ENCODE measurements at places on chromosomes 11 and 22.

DNA sequence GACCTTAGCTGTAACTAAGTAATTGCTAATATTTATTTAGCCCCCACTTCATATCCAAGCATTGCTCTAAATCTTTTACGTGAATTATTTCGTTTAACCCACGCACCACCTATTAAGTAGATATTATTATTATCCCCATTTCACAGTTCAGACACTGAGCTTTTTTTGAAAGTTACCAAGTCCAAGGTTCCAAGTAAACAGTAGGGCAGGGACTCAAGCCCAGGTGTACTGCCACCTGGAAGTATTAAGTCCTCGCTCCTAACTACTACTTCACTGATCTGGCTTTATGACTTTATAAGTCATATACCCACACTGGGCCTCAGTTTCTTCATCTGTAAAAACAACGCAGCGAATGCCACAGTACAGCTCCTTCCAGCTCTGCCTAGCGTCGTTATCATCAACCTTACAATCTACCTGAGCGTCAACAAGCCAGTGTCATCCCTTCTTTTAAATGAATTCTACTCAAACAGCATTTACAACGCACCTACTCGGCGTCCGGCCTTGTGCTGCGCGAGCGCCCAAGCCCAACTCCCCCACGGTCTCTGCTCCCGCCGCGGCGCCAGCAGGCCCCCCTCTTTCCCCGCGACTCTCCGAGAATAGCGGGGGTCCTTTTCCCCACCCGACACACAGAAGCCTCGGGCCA lies 624 bp downstream of the TMEM41B start:
- no peak for DNase-seq

DNA sequence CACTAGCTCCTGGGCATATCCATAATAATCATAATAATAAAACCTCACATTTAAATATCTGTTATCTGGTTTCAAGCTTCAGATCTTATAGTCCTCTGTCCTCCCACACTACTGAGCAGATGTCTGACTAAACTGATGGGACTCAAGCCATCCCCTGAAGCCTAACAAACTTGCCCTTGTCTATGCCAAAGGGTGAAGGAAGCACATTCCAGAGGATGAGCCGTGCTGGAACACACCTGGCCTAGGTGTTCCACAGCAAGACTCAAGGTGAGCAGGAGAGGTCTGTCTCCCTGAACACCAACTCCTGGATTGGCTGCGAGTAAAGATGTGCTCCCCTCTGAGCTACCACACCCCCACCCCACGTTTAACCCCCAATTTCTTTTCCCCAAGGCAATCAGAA lies 14.7 kb downstream of the SCUBE2 start:
- DNase-seq = no peak

- no peak for DNase-seq
Observed at GRCh38 chr11:119912229-119912628, 183.2 kb upstream of the NECTIN1 start.

DNA sequence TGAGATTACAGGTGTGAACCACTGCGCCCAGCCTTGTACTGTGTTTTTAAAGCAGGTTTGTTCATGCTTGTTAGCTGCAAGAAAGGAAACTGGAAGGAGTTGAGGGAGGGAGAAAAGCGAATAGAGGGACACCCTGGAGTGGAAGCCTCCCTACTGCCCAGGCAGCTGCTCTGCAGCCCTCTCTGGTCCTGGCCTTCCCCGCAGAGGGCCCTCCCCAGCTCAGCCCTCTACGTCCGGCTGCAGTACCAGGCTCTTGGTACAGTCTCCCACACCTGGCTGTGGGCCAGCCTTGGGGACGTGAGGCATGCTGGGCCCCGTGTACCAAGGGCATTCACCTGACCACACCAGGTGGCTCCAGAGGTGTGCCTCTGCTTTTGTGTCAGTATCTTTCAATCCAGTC lies 70.8 kb downstream of the MED15 start:
- no peak for DNase-seq

DNA sequence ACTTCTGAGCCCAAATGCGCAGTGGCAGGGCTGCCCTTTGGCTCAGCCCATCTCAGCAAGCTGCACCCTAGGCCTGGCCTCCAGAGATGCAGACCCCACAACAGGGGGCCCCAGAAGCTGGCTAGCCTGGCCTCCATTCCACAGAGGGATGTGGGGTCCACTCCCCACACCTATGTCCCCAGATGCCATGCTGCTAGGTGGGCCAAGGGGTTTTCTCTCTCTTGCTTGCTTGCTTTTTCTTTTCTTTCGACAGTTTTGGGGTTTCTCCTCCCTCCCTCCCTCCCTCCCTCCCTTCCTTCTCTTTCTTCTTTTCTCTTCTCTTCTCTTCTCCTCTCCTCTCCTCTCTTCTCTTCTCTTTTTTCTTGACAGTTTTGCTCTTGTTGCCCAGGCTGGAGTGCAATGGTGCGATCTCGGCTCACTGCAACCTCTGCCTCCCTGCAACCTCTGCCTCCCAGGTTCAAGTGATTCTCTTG lies 9.6 kb downstream of the SCARF2 start:
- no peak for DNase-seq

- no peak for DNase-seq
Observed at GRCh38 chr11:62153617-62154016, 29.8 kb downstream of the INCENP start.

- DNase-seq = no peak
Observed at GRCh38 chr22:17694752-17695151, 56.2 kb downstream of the BCL2L13 start.

DNA sequence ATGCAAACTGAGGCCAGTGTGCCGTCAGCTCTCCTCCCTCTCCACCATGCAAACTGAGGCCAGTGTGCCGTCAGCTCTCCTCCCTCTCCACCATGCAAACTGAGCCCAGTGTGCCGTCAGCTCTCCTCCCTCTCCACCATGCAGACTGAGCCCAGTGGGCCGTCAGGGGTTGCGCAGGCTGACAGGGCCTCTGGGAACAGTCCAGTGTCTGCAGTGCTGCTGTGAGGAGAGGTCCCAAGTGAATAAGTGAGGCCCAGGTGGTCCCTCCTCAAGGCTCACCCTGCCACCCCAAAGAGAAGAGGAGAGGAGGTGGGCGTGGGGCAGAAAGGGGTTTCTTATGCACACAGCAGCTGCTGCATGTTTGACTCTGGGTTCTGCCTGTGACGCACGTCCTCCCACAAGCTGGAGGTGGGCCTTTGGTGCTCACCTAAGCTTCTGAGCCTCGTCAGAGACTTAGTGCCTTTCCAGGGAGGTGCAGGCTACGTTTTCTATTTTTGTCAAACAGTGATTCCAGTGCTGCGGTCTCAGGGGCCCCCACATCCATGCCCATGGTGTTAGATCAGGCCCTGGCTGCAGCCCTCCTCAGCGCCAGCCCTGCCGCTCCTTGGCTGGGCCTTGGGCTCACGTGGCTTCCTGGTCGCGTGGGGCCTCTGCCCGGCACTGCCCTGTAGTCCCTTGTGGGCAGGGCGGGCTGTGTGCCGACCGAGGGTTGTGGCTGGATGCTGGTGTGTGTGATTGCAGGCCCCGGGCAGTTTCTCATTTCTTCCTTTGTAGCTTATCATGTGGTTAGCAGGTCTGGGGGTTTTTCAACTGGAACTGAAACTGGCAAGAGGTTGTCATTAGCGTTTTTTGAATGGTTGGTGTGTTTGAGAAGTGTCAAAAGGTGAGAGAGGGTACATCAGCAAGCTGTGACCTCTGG lies 7.1 kb downstream of the TPCN2 start:
- peak; percentile 86 for DNase-seq

GRCh38 chr22:49687786-49688515 lies 139.7 kb downstream of the BRD1 start:
- DNase-seq = no peak

DNA sequence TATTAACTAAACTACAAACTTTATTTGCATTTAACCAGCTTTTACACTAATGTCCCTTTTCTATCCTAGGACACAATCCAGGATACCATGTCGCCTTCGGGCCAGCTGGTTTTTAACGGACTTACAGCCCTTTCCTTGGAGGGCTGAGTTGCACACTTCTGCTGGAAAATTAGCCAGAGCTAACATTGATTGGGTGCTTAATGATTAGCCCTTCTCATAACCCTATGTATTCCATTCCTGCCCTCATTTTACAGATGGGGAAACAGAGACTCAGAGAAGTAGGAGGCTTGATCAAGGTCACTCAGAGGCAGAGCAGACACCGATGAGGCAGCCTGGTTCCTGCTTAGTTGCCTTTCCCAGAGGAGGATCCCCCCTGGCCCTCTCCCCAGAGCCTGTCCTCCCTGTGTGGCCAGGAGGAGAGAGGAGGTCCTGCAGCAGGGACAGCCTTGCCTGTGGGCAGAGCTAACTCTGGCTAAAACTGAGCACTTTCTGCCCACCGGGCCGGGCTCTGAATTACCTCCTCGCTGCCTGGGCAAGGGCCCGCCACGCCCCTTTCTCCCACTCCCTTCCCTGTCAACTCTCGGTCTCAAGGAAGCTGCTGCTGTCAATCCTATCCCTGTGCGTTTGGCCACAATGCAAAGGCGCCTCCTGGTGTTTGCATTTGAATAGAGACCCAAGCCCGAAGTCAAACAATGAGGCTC lies 59.6 kb upstream of the PAX6 start:
- peak; percentile 30 for DNase-seq

DNA sequence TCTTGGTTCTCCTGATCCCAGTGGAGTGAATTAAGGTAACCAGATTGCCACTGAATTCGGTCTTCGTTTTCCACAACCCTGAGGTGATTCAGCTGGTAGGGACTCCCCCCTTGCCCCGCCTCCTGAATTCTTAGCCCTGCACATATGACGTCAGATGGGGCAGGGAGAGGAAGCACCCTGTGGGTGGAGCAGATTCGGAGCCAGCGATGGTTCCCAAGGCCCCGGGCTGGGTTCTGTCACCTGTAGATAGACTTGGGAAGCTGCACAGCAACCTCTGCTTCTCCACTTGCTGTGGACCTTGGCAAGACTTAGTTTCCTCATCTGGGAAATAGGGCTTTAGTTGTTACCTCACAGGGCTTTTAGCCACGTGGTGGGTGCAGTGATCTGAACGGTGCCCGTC lies 67.8 kb downstream of the CTTN start:
- DNase-seq = no peak

- DNase-seq = no peak
Observed at GRCh38 chr11:86724137-86724536, 51.7 kb upstream of the ME3 start.

- no peak for DNase-seq
Observed at GRCh38 chr11:16357775-16358174, 1.4 kb upstream of the SOX6 start.

DNA sequence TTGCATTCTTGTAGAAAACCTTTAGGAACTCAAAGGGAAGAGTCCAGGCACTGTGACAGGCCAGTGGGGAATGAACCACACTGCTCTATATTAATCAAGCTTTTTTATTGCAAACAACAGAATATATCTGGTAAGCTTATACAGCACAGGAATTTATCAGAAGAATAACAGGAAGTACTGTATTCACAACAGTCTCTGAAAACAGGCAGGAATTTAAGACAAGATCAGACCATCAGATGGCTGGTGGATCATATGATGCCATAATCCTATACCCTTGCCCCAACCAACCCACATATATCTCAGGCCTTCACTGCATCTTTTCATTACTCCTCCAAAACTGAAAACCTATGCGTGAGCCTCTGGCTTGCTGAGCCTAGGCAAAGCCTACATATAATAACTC lies 1.0 kb upstream of the HTATIP2 start:
- DNase-seq = no peak

GRCh38 chr11:115122274-115122673 lies 381.9 kb downstream of the CADM1 start:
- no peak for DNase-seq

DNA sequence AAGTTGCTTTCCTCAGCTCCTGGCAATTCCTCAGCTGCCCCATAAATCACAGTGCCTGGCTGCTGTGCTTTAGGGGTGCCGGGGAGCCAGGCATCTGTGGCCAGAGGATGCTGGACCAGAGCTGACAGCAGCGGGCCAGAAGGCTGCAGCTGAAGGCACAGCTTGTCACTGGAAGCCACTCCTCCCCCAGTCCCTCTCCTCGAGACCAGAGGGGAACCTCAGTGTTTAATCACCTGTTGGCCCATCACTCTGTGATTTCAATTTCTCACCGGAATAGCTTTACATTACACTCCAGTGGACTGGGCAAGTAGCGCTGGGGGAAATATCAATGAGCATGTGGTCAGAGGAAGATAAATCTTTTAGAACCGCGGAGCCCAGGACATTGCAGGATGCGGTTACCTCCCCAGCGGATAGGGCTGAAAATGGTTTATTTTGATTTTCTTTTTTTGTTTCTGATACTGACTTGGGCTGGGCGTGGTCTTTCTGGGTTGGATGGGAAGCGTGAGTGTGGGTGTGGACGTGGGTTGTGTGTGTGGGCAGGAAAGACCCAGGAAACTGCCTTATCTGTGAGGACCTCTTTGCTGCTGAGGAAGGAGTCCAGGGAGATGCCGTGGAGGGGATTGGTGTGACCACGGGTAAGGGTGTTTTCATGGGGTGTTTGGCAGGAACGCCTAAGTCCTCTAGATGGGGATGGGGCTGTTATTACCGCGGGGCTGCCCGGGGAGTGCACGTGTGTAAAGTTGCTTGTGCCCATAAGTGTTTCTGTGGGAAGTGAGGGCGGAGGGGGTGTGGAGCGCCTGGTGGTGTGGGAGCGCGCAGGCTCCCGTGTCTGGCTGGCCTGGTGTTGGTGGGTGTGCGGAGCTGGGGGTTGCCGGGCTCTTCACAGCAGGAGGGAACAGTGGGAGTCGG lies 4.0 kb downstream of the DAGLA start:
- no peak for DNase-seq

DNA sequence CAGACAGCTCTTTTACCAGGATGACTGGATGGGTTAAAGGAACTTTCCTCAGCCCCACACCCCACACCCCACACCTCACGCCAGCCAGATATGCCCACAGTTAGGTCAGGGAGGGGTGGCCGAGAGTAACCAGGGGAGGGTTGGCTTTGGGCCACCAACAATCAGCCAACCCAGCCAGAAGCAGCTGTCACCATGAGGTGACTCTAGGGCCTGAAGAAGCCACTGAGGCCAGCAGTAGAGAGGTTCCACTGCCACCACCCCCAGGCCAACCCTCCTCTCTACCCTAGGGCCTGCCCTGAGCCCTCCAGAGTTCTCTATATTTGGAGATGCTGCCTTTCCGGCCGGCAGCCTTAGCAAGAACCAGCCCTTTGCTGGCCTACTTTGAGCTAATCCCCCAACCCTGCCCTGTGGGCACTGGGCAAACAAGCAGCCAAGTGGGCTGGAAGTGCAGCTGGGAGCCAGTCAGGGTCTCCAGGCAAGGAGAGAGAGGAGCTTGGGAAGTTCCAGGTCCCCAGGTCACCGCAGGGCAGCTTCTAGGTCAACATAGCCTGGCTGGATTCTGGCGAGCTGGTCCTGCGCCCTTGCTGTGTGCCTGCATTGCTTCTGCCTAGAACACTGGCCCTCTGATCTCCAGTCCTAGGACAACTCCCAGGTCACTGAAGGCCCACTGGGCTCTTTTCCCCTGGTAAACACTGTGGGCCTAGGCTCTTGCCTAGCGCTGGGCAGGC lies 12.0 kb upstream of the SYT8 start:
- no peak for DNase-seq
